ENCODE measurements at places on chromosomes 3 and 15. TPM values are rescaled to one million over a fixed set of nuclear protein-coding genes. Genes with fewer than 3 reads are reported as not detected.

The GALNT15 gene
- total RNA-seq, result 5.8 TPM

The LMOD3 gene
- 0.23 TPM for total RNA-seq

The PSTPIP1 gene
- total RNA-seq, result 0.23 TPM

The CDHR4 gene
- 0.23 TPM for total RNA-seq

The ZNF620 gene
- 16.4 TPM for total RNA-seq

The SLC22A14 gene
- 0.69 TPM for total RNA-seq

The GASK1A gene
- total RNA-seq, result 9.9 TPM

The CLDN18 gene
- total RNA-seq, result not detected

The FES gene
- total RNA-seq, result 6.0 TPM

The LRRC3B gene
- total RNA-seq, result 39.9 TPM

The SLC9C1 gene
- 0.23 TPM for total RNA-seq

The PCCB gene
- total RNA-seq, result 57.7 TPM

The GOLGA6L7 gene
- not detected for total RNA-seq

The ZXDC gene
- total RNA-seq, result 36.4 TPM

The GOLGA8M gene
- total RNA-seq, result not detected

The FGD5 gene
- total RNA-seq, result 5.5 TPM

The CLK3 gene
- total RNA-seq, result 29.3 TPM

The GPR87 gene
- total RNA-seq, result not detected

The HHATL gene
- 0.23 TPM for total RNA-seq

The CHL1 gene
- total RNA-seq, result 745 TPM

The PPM1L gene
- 78.7 TPM for total RNA-seq

The MST1 gene
- 7.6 TPM for total RNA-seq

The MOBP gene
- total RNA-seq, result 0.92 TPM

The TJP1 gene
- 74.3 TPM for total RNA-seq

The TMEM45A gene
- total RNA-seq, result 7.6 TPM

The KCNAB1 gene
- 23.8 TPM for total RNA-seq

The ESYT3 gene
- total RNA-seq, result 4.4 TPM

The HACD3 gene
- 207 TPM for total RNA-seq

The WNT7A gene
- 12.9 TPM for total RNA-seq

The RASGRP1 gene
- total RNA-seq, result 14.5 TPM

The TAMM41 gene
- total RNA-seq, result 12.2 TPM

The TUSC7 gene
- not detected for total RNA-seq

The EPHA3 gene
- total RNA-seq, result 55.6 TPM

The ZIC1 gene
- 136 TPM for total RNA-seq

The FBXO40 gene
- not detected for total RNA-seq

The PLSCR5 gene
- 3.0 TPM for total RNA-seq

The PSMA4 gene
- 133 TPM for total RNA-seq

The SLCO2A1 gene
- 0.69 TPM for total RNA-seq

The CHST13 gene
- 0.23 TPM for total RNA-seq

The DNAH12 gene
- total RNA-seq, result 3.5 TPM

The BHLHE40 gene
- total RNA-seq, result 7.4 TPM

The OR5K2 gene
- total RNA-seq, result not detected

The TEX55 gene
- not detected for total RNA-seq

The MEIS2 gene
- 186 TPM for total RNA-seq

The ARHGEF26 gene
- total RNA-seq, result 15.2 TPM

Measured in diencephalon (tissue), 1 donor.